ENCODE measurements at places on chromosomes 6 and 20. TPM values are rescaled to one million over a fixed set of nuclear protein-coding genes. Genes with fewer than 3 reads are reported as not detected.

- DNase-seq: no peak
These were observed 78.0 kb upstream of the ELOVL5 start for GRCh38 chr6:53426667-53427270.

NFKBIL1 gene
- total RNA-seq: 29.8 TPM

SLC13A3 gene
- total RNA-seq: 5.8 TPM

CCN5 gene
- not detected for total RNA-seq

- peak; percentile 71 for DNase-seq
These were observed at the start of gene PPP1R16B for GRCh38 chr20:38805502-38805957. Gene PPP1R16B (plus strand): TSS chr20:38805697. CDS start chr20:38835926, 30,229 bp downstream.

DNA sequence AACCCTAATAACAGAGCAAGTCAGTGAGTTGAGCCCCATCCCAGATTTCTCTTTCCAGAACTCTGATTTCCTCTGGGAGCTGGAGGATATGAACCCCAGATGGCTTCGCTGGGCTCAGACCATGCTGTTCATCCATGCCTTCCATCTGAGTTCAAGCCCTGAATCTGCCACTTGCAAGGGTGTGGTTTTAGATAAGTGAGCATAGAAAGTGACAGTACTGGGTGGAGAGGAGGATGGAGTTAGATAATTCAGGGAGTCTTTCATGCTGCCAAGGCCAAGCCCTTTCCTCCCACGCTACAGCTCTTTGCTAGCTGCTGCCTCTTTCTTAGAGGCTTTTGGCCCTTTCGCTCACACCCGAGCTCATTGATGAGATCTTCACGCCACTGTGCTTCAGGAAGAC, 57.2 kb upstream of the MAFB start:
- no peak for DNase-seq

- DNase-seq: no peak
These were observed 56.2 kb upstream of the EPB41L1 start for GRCh38 chr20:36098364-36098763.

DNA sequence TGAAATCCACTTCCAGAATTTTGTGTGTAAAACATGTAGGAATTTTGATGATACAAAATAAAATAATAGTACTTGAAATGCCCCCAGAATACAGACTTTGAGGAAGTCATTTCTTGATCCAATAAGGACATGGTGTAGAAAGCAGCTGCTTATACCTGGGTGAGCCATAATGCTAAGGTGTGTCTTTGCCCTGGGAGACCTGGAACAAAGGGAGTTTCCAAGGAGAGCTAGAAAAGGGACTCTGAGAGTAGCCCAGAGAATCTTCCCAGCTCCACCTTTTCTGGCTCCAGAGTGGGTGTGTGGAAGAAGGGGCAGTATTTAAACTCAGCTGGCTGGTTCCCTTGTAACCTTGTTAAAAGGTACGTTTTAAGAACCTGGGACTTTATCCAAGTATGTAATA, 77.7 kb downstream of the SOBP start:
- DNase-seq: no peak

IP6K3 gene
- 2.7 TPM for total RNA-seq

CST5 gene
- not detected for total RNA-seq

- DNase-seq: no peak
These were observed 74.1 kb downstream of the FAM83B start for GRCh38 chr6:54920628-54921027.

- DNase-seq: no peak
These were observed 24.6 kb downstream of the MTFR2 start for GRCh38 chr6:136225496-136225895.

GRCh38 chr6:28766426-28766825, 157.4 kb downstream of the TRIM27 start:
- no peak for DNase-seq

DNMT3B gene
- total RNA-seq: 29.0 TPM

GRCh38 chr6:52389626-52390360, 27.8 kb downstream of the PAQR8 start:
- DNase-seq: no peak

TNFRSF6B gene
- not detected for total RNA-seq

GRCh38 chr6:26555505-26556262, 17.5 kb downstream of the HMGN4 start:
- no peak for DNase-seq

- DNase-seq: no peak
These were observed 36.6 kb downstream of the TBC1D32 start for GRCh38 chr6:121297694-121298093.

VNN1 gene
- not detected for total RNA-seq

DNA sequence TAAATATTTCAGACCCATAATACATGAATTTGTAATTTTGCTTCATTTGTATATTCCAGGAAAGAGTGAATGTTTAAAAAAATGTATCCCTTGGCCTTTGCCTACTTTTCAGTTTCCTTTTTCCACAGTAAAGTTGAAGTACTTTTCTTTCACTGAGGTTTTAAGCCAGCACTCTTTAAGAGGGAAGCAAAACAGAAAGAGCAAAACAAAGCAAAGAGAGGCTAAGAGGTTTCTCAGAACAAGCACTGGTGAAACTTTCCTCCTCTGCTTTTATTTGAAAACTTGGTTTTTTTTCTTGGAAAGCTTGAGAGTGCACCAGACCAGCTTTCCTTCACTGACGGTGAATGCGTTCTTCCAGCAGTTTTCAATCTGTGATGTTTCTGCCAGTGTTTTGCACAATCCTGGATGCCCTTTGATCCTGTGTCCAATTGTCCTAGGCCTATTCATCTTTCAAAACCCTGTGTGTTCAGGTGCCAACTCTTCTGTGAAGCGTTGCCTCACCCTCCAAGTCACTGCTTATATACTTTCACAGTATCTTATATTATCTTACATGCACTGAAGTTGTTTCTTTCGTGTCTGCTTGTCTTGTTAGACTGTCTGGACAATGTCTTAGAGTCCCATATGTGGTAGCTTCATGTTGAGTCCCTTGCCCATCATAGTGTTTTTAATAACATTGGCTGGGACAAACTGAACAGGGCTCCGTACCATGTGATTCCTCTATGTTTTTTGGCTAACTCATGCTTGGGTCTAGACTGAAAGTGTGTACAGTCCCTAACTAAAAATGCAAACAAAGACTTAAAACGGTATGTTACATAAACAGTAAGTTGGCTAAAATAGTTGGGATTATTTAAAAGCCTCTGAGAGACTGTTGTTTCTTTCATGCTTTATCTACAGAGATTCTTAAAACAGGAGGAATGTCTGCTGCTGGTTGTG, 1.9 kb downstream of the RNF217 start:
- DNase-seq: no peak

ZNF391 gene
- 8.3 TPM for total RNA-seq

DNA sequence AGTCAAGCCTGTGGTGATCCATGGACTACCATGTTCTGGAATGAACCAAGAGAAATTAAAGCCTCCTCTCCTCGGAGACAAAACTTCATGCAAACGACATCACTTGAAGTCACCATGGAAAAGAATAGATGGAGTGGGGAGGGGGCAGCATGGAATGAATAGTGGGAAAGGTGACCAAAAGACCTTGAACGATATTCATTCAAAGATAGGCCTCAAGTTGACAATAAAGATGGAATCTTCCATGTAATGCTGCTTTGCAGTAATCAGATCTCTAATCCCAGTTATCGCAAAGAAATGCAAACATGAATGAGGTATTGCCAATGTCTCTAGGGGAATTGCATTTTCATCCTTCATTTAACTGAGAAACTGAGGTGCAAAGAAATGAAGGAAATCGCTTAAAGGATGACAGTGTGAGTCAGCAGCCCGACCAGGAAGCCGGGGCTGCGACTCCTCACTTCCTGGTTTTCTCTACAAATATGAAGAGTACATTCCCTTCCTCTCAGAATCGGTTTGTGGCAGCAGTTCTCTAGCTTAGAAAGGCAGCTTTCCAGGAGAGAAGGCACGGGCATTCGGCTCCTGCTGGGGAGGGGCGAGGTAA, 65.6 kb upstream of the RREB1 start:
- no peak for DNase-seq

DNA sequence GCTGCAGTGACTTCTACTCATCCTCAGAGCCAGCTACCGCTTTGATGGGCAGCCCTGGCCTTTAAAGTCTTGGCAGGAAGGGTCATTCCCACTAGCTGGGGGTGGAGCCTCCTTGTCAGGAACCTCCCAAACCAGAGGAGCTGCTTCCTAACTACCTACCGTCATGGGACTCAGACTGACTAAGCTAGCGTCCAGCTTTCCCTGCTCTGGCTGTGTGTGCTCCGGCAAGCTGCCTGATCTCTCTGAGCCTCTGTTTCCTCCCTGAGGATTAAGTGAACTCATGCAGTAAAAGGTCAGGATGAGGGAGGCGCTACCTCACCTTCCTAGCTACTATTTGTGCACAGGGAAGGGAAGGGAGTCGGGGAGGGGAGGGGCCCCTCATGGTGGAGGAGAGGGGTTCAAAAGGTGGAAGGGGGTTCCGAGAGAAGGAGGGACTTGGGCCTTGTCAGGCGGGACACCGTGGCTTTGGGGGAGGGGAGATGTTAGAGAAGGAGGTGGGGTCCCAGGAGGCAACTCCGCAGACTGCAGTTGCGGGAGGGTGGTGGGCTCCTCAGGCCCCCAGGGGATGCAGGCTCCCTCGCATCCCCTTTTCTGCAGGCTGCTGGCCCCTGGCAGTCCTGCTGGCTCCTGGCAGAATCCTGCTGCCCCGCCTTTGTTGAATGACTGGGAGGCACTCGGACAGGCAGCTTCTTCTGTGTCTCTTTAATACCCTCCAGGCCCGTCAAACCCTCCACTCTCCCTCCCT, 9.8 kb downstream of the DUSP15 start:
- DNase-seq: peak; percentile 54
